Fibroblast of lung (primary cell): ENCODE measurements at places on chromosomes 12 and 14. TPM values are rescaled to one million over a fixed set of nuclear protein-coding genes. Genes with fewer than 3 reads are reported as not detected.

Gene SLC25A21
- 0.26 and 0.50 TPM in 2 replicates for total RNA-seq

Gene C3AR1
- total RNA-seq: 0.17 TPM in 1 of 2 replicates, not detected in the other

Gene STAC3
- total RNA-seq: 0.26 and 0.33 TPM in 2 replicates

Gene PROX2
- total RNA-seq: not detected in 2 replicates

Gene TAS2R9
- 0.17 TPM in 1 of 2 replicates, not detected in the other for total RNA-seq
